ENCODE measurements at places on chromosomes 2 and 18.

GRCh38 chr2:170721678-170722077, 6.5 kb downstream of the SP5 start:
- no peak for DNase-seq

- DNase-seq = no peak
These were observed 134.9 kb downstream of the ZAP70 start for GRCh38 chr2:97848306-97848705.

DNA sequence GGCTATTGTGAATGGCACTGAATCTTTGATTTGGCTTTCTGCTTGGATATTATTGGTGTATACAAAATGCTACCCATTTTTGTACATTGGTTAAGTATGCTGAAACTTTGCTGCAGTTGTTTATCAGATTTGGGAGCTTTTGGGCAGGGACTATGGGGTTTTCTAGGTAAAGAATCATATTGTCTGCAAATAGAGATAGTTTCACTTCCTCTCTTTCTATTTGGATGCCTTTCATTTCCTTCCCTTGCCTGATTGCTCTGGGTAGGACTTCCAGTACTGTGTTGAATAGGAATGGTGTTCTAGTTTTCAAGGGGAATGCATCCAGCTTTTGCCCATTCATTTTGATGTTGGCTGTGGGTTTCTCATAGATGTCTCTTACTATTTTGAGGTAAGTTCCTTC, 489.1 kb upstream of the LRATD1 start:
- no peak for DNase-seq

DNA sequence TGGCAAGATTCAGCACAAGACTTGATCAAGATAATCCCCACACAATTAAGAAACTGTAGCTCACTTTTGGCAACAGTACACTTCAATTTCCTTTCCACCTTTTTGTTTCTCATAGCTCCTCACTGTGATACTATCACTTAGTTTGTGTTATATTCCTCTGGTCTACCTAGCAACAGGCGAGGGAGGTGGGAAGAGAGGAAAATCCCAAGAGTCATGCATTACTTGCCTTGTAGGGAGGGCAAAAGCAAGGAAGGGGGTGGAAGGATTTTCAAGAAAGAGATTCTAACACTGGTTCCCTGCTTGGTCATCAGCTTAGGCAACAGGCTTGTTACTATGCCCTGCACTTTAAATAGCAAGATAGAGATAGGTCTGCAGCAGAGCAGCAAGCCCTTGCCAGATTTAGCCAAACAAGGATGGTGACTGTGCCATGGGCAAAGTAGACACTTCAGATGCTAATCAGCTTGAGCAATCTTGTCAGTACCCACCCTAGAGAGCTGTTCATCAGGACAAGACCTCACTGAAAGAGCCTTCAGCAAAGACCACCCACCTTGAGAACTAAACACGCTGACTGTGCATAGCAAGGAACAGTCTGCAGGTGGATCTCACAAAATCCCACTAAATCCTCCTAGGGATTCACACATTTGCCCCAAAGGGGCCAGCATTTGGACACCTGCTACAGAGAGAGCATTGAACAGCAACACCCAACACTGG, 134.6 kb downstream of the MBD2 start:
- no peak for DNase-seq

- no peak for DNase-seq
These were observed 717 bp downstream of the IHH start for GRCh38 chr2:219059725-219060682.

- no peak for DNase-seq
These were observed 529 bp downstream of the SEMA4C start for GRCh38 chr2:96869281-96869821.

GRCh38 chr2:43136011-43136799, 90.2 kb downstream of the ZFP36L2 start:
- DNase-seq = no peak

- no peak for DNase-seq
These were observed 4.5 kb downstream of the LPIN1 start for GRCh38 chr2:11750917-11751316.

DNA sequence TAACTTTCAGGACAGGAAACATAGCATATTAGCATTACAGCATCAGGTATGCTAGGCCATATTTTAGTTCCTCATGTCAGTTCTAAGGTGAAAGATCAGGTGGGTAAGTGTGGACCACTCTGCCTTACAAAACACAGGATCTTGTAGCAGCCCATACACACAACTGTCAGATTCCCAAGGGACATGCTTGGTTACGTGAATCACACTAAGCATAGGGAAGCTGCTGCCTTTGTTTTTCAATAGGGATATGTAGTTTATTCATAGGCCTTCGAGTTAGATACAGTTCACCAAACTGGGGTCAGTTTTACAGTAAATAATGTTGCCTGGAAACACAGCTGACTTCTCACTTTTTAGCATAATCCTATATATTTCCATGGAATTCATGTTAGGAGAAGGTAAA, 116.1 kb upstream of the OTX1 start:
- no peak for DNase-seq

DNA sequence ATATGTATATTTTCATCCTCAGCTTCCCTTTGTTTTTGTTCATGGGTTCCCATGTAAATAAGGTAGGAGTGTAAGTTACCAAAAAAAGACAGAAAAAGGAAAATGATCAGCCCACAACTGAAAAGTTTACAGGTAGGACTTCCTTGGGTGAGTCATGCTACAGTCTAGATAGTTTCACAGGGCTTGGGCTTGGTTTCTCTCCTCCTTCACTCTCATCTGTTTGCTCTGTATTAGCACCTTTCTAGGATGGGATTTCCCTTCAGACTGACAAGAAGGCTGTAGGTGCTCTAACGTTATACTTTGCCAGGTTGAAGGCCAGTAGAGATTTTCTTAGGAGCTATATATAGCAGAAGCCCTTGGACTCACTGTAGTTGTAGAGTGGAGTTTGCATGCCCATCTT, 57.9 kb downstream of the FAM171B start:
- no peak for DNase-seq

- no peak for DNase-seq
These were observed 254.2 kb downstream of the KCNS3 start for GRCh38 chr2:18132697-18133096.

- no peak for DNase-seq
These were observed 77.5 kb upstream of the ASB18 start for GRCh38 chr2:236341721-236342120.
